ENCODE measurements at places on chromosomes 1 and 21.

- no peak for DNase-seq
Observed at GRCh38 chr1:55272994-55273393, 57.8 kb upstream of the USP24 start.

- no peak for DNase-seq
Observed at GRCh38 chr1:38094711-38095290, 48.2 kb upstream of the POU3F1 start.

- DNase-seq: no peak
Observed at GRCh38 chr1:183029591-183030000, 6.4 kb downstream of the LAMC1 start.

DNA sequence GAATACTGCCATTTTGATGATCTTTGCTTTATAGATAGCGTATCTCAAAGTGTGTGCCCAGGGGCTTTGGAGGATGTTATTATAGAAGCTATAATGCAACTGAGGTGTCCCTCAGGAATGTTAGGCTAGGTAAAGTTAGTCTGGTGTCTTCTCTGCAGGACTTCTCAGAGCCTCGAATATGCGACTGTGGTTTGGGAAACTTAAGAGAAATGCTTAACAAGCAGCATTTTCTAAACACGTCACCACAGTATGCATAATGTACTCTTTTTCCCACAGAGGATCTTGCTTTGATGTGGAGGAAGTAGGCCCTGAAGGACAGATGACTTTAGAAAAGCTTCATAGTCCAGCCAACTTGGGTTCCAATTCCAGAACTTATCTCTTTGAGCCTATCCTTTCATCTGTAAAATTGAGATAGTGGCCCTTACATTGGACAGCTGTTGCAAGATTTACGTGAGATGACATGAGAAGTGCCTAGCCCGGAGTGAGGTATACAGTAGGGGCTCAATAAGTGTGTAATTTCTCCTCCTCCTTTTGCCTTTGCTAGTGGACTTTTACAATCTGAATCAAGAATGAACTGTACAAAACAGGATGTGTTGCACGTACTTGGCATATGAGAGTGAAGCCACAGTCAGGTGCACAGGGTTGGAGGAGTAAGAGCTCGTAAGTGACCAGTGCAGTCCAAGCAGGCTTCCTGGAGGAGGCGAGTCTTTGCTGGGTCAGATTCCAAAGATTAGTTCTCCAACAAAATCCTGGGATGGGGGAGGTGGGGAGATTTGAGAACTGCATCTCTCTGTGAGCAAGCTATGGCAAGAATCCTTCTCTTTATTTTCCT lies 29.7 kb upstream of the TRABD2B start:
- DNase-seq: no peak

DNA sequence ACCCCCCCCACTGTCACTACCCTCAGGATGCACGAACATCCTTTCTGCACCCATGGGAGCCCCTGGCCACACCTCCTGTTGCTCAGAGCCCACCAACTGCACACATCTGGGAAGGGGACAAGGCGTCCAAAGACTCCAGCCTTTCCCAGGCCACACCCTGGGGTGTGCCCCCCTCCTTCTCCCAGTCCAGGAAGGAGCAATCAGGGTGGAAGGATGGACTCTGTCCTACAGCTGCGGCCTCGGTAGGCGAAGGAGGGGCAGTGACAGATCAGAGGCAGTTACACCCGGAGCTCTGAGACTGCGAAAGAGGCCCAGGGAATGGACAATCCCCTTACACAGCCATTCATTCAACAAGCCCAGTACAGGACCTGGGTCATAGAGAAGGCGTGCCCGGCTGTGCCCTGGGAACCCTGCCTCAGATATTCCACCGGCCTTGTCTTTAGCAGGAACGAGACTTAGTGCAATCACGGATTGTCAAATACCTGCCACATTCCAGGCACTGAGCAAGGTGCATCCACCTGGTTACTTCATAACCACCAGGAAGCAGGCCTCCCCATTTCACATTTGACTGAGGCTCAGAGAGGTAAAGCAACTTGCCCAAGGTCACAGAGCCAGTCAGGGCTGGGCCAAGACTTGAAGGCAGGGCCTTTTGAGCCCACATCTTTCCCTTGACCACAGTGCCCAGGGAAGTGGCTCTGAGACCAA lies 9.4 kb downstream of the HSPG2 start:
- no peak for DNase-seq

- DNase-seq: no peak
Observed at GRCh38 chr1:11690397-11691301, 861 bp upstream of the DRAXIN start.

- peak; percentile 53 for DNase-seq
Observed at GRCh38 chr1:41241354-41241748, 755 bp downstream of the SCMH1 start.

DNA sequence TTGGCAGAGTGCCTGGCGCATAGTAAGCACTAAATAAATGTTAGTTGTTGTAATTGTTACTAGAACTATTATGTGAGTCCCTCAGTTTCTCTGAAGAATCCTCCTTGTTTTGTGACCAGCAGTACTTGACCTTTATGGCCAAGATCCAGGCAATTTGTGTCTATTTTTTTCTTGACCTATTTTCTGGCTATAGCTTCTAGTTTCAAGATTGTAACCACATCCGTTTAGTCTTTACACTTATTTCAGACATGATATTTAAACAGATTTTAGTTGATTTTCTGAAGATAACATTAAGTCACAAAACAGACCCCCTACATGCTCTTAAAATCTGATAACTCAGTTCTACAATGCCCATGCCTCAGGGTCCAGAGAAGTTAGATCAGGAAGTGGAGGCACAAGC lies 50.3 kb downstream of the CDC7 start:
- DNase-seq: no peak

- DNase-seq: no peak
Observed at GRCh38 chr1:182754087-182754486, 35.5 kb upstream of the NPL start.

GRCh38 chr1:111956155-111956771 lies 33.2 kb downstream of the KCND3 start:
- DNase-seq: no peak

- peak; percentile 14 for DNase-seq
Observed at GRCh38 chr1:38990386-38990737, 714 bp upstream of the AKIRIN1 start.

- no peak for DNase-seq
Observed at GRCh38 chr1:6223617-6224016, 12.1 kb downstream of the ICMT start.

DNA sequence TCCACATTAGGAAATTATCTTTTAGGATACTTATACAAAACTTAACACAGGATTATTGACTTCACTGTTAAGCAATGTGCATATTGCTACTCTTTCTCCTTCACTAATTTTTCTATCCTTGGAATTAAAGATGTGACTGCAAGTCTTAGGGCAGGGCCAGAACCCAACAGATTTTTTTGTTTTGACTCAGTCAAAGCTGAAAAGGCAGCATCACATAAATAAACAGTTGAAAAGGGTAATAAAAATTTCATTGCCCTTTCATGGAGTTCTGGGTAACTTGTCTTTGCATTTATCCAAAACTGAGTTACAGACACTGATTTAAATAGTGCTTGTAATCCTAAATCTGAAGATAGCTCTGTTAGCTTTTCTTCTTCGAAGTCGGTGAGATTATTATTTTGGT lies 1.9 kb upstream of the TMEM35B start:
- no peak for DNase-seq

DNA sequence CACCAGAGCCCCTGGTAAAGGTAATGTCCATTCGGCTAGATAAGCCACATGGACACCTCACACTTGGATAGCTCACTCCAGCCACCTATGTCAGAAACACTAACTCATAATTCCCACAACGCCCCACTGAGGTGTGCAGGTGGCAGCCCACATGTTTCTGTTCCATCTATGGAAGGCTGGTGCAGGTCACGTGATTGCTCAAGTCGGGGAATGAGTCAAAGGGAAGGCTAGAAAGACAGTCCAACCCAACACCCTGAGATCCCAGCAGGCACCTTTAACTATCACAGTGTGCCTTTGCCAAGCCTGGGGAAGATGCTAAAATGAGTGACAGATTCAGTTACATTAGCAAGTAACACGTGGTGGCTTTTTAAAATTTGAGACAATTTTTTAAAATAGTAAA lies 45.3 kb upstream of the KCNE1 start:
- DNase-seq: no peak

Measured in iPS-NIHi11 (cell line).